ENCODE measurements at places on chromosomes 12 and 14. TPM values are rescaled to one million over a fixed set of nuclear protein-coding genes. Genes with fewer than 3 reads are reported as not detected.

- no peaks in the 10 kb centered on the region for H3K27me3 ChIP-seq
- peak; percentile 61 for DNase-seq
- H3K4me3 ChIP-seq = peak overlapping the region; percentile 27
- H3K36me3 ChIP-seq = no peaks in the 10 kb centered on the region
- peaks cover 9% of the 10 kb centered on the region for H3K4me1 ChIP-seq
- H3K27ac ChIP-seq = peak overlapping the region; percentile 96
Measured at GRCh38 chr12:12665194-12665593, 30.8 kb downstream of the GPR19 start.

GRCh38 chr12:64299628-64300027, 77.5 kb upstream of the KICS2 start:
- DNase-seq = no peak
- no peak overlapping the region for H3K4me3 ChIP-seq
- H3K36me3 ChIP-seq = no peaks in the 10 kb centered on the region
- H3K4me1 ChIP-seq = no peaks in the 10 kb centered on the region
- H3K27ac ChIP-seq = no peak overlapping the region

NOS1 gene
- total RNA-seq = 0.05 TPM

LGR5 gene
- 1.1 TPM for total RNA-seq

All from endothelial cell (in vitro differentiated cells).